ENCODE measurements at places on chromosomes 3 and 15. TPM values are rescaled to one million over a fixed set of nuclear protein-coding genes. Genes with fewer than 3 reads are reported as not detected.

Gene EPHA3
- not detected for polyA plus RNA-seq

Gene WNT7A
- 7.7 TPM for polyA plus RNA-seq

Gene STRA6
- polyA plus RNA-seq: not detected

Gene CPEB1
- 0.38 TPM for polyA plus RNA-seq

Gene CNTN3
- polyA plus RNA-seq: not detected

Gene CCR4
- 0.40 TPM for polyA plus RNA-seq

Gene CILP
- polyA plus RNA-seq: 0.10 TPM

Gene SCAANT1
- not detected for polyA plus RNA-seq

Gene CORO2B
- not detected for polyA plus RNA-seq

Gene CNTN4
- not detected for polyA plus RNA-seq

Gene GOLGA8J
- polyA plus RNA-seq: not detected

Gene GP5
- polyA plus RNA-seq: 3.8 TPM

Gene DTX3L
- 31.2 TPM for polyA plus RNA-seq

GRCh38 chr3:162718697-162719096 is 1222.1 kb downstream of the OTOL1 start:
- no peaks in the 10 kb centered on the region for H3K4me1 ChIP-seq
- DNase-seq: no peak
- H3K27me3 ChIP-seq: no peaks in the 10 kb centered on the region
- no peak overlapping the region for H3K4me3 ChIP-seq

DNA sequence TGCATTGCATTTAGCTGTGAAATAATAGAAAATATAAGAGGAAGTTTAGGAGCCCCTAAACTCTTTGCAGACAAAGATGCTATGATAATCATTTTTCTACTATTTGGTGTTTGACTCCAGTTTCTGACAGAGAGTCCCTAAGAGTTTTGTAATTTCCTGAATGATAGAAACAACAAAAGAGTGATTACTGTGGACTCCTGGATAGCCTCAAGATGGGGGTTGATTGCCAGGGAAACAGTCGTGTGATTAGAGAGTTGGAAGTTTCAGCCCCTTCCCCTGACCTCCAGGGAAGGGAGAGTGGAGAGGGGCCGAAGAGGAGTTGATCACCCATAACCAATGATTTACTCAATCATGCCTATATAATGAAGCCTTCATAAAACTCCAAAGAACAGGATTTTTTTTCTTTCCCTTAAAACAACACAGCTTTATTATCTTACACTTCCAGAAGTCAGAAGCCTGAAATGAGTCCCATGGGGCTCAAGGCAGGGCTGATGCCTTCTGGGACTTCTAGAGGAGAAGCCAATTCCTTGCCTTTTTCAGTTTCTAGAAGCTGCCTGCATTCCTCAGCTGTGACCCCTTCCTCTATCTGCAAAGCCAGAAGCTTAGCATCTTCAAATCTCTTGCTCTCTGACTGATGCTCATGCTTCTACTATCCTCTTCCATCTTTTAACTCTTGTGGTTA is 292.3 kb upstream of the ZPLD1 start:
- no peaks in the 10 kb centered on the region for H3K27me3 ChIP-seq
- H3K36me3 ChIP-seq: no peaks in the 10 kb centered on the region
- no peak for DNase-seq
- no peak overlapping the region for H3K27ac ChIP-seq
- no peaks in the 10 kb centered on the region for H3K4me1 ChIP-seq

DNA sequence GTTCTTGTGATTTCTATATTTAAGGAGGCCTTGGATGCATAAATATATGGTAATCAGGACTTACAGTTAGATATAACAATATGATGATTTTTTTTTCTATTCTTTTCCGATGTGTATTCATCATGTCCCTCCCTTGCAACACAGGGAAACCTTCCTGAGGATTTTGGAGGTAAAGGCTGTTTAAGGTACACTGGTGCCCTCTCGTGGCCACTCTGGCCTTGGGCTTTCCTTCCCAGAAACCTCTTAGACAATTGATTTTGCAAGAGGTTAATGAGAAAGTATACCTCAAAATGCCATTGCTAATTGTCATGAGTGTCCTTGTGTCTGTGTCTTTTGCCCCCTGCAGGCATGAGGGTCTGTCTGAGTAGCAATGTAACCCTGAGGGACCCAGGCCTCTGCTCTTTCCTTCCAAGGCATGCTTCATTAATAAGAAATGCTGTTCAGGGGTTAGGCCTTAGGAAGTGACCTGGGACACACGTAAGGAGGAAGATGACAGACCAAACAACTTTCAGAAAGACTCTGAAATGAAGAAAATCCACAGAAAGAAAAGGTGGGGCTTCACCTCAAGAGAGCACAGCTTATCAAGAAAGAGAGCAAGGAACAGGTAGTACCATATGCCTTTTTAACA is 70.3 kb upstream of the PPP2R3A start:
- H3K36me3 ChIP-seq: no peaks in the 10 kb centered on the region
- no peak for DNase-seq
- no peak overlapping the region for H3K4me3 ChIP-seq
- H3K27me3 ChIP-seq: no peaks in the 10 kb centered on the region
- H3K4me1 ChIP-seq: no peaks in the 10 kb centered on the region

- no peak for DNase-seq
- H3K27me3 ChIP-seq: no peaks in the 10 kb centered on the region
- H3K4me3 ChIP-seq: no peak overlapping the region
- H3K27ac ChIP-seq: no peak overlapping the region
- no peaks in the 10 kb centered on the region for H3K36me3 ChIP-seq
- H3K4me1 ChIP-seq: no peaks in the 10 kb centered on the region
These were observed 94.1 kb downstream of the SEC22A start for GRCh38 chr3:123295901-123296250.

DNA sequence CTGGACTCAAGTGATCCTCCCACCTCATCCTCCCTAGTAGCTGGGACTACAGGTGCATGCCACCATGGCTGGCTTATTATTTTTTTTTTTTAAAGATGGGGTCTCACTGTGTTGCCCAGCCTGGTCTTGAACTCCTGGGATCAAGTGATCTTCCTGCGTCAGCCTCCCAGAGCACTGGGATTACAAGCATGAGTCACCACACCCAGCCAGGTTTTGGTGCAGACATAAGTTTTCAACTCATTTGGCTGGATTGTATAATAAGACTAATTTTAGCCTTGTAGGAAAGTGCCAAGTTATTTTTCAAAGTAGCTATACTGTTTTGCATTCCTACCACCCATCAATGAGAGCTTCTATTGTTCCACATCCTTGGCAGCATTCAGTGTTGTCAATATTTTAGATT is 32.1 kb downstream of the BUB1B start:
- H3K4me1 ChIP-seq: peaks cover 8% of the 10 kb centered on the region
- H3K36me3 ChIP-seq: no peaks in the 10 kb centered on the region
- no peak overlapping the region for H3K4me3 ChIP-seq
- H3K27ac ChIP-seq: no peak overlapping the region

DNA sequence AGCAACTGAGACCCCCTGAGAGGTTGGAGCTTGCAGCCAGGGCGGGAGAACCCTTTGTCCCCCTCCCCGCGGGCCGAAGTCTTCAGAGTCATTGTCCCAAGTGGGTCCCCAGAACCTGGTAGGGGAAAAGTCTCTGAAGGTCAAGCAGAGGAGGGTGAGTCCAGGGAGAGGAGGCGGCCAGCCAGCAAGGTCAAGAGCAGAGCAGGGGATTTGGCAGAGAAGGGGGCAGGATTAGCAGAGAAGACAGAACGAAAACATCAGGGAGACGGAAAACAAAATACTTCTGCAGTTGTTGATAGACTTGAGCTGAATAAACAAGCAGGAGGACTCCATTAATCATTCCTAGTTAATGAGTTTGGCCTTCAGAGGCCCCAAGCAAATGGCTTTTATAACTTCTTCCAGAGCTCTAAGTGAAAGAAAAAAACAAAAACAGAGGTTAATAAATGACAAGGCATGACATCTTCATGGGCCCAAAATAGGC is 66.7 kb downstream of the GRIP2 start:
- no peaks in the 10 kb centered on the region for H3K27me3 ChIP-seq
- DNase-seq: no peak
- no peak overlapping the region for H3K4me3 ChIP-seq
- H3K27ac ChIP-seq: no peak overlapping the region

DNA sequence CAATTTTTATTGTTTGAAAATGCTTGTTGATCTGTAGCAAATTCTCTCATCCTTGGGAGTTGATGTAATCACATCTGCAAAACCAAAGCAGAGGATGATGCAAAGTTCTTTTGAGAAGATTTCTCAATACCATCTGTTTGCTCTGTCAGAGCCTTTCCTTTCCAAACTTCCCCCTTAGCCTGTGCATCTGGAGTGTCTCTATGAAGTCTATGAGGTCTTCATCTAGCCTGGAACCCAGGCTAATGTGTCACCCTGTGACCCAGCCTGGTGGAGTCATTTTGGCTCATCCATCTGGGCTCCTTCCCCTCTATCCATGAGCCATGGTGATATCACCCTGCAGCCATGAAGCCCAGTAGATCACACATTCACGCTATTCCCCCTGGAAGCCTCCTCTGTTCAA is 123.2 kb upstream of the SLC7A14 start:
- no peaks in the 10 kb centered on the region for H3K36me3 ChIP-seq
- no peak overlapping the region for H3K4me3 ChIP-seq
- no peak overlapping the region for H3K27ac ChIP-seq
- no peak for DNase-seq
- no peaks in the 10 kb centered on the region for H3K4me1 ChIP-seq

GRCh38 chr3:173778251-173778650 is 380.7 kb downstream of the NLGN1 start:
- no peak overlapping the region for H3K27ac ChIP-seq
- H3K4me1 ChIP-seq: no peaks in the 10 kb centered on the region
- no peaks in the 10 kb centered on the region for H3K36me3 ChIP-seq
- no peak overlapping the region for H3K4me3 ChIP-seq
- no peaks in the 10 kb centered on the region for H3K27me3 ChIP-seq

- H3K36me3 ChIP-seq: no peaks in the 10 kb centered on the region
- no peak overlapping the region for H3K27ac ChIP-seq
- no peaks in the 10 kb centered on the region for H3K27me3 ChIP-seq
- H3K4me1 ChIP-seq: no peaks in the 10 kb centered on the region
These were observed 48.6 kb upstream of the SMAD6 start for GRCh38 chr15:66653398-66653797.

- H3K4me3 ChIP-seq: no peak overlapping the region
- no peak for DNase-seq
- H3K4me1 ChIP-seq: no peaks in the 10 kb centered on the region
- no peaks in the 10 kb centered on the region for H3K36me3 ChIP-seq
These were observed 6.9 kb downstream of the KNL1 start for GRCh38 chr15:40600956-40601355.

DNA sequence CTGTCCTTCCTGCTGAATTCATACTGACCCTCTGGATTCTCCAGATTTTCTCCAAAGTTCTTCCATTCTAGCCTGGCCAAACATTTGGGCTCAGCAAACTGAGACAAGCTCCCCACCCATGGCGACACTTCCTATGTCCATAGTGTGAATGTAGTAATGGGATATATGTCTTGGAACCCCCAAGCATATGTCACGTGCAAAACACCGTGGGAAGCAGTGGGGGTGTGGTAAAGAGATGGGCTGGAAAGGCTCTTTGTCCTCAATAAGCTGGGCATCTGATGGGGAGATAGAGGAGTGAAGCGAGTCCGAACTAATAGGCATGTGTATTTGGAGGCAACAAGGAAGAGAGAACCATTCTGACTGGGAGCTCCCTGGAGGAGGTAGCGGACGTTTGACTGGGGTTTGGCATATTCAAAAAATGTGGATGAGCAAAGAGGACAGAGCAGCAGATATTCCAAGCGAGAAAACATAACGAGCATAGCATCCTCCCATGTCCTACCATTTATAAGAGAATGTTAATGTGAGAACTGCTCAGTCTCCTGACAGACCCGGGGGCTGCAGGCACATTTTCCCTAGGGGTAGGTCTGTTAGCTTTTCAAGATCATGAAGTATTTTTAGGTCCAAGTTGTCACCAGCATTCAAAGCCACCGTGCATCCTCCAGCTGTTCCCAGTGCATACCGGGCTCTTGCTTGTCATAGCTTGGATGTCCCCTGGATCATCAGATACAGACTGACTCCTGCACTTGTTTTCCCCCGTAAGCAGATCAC is 25.6 kb downstream of the TPM1 start:
- DNase-seq: no peak
- no peaks in the 10 kb centered on the region for H3K4me1 ChIP-seq
- H3K36me3 ChIP-seq: no peaks in the 10 kb centered on the region
- no peak overlapping the region for H3K4me3 ChIP-seq
- no peak overlapping the region for H3K27ac ChIP-seq

DNA sequence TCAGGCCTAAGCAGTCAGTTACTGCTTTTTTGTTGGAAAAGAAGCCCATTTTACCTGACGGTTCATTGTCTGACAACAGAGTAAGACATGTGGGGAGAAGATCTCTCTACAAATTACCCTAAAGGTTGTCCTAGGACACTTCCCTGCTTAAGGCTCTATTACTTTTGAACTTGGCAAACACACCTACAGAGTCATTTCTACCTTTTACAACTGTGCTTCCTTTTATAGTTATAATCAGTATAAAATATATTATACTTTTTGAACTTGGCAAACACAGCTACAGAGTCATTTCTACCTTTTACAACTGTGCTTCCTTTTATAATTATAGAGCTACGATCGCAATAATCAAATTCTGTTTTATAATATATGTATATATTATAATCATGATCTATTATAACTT is 215.0 kb downstream of the TPRG1 start:
- H3K4me3 ChIP-seq: no peak overlapping the region
- no peak for DNase-seq
- H3K27me3 ChIP-seq: no peaks in the 10 kb centered on the region
- H3K27ac ChIP-seq: no peak overlapping the region
- H3K36me3 ChIP-seq: no peaks in the 10 kb centered on the region

- no peak overlapping the region for H3K4me3 ChIP-seq
- no peak for DNase-seq
- no peaks in the 10 kb centered on the region for H3K4me1 ChIP-seq
- H3K27me3 ChIP-seq: no peaks in the 10 kb centered on the region
These were observed 46.0 kb downstream of the RHCG start for GRCh38 chr15:89450076-89451006.

DNA sequence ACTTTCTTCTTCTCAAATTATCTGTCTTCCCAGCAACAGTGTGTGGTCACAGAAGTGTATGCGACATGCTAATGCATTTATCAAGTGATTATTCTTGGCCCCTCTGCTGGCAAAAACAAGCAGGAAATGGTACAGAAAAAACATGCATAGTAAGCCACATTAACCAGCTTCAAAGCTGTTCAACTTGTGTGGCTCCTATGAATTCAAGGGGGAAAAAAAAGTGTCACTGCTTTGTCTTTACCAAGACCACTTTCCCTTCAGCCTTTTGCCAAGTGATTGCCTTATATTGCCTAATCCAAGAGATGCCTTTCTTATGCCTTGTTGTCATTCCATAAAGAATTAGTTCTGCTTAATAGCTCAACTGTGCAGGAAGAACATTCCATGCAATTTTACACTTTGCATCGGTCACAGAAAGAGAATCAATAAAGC is 39.1 kb downstream of the PRTG start:
- H3K4me1 ChIP-seq: no peaks in the 10 kb centered on the region
- no peak for DNase-seq
- no peak overlapping the region for H3K4me3 ChIP-seq
- no peaks in the 10 kb centered on the region for H3K36me3 ChIP-seq

Data from naive thymus-derived CD4-positive, alpha-beta T cell (primary cell).